ENCODE measurements at places on chromosomes 4 and X.

- no peak for DNase-seq
Observed at GRCh38 chr4:22215084-22215483, 266.5 kb upstream of the KCNIP4 start.

DNA sequence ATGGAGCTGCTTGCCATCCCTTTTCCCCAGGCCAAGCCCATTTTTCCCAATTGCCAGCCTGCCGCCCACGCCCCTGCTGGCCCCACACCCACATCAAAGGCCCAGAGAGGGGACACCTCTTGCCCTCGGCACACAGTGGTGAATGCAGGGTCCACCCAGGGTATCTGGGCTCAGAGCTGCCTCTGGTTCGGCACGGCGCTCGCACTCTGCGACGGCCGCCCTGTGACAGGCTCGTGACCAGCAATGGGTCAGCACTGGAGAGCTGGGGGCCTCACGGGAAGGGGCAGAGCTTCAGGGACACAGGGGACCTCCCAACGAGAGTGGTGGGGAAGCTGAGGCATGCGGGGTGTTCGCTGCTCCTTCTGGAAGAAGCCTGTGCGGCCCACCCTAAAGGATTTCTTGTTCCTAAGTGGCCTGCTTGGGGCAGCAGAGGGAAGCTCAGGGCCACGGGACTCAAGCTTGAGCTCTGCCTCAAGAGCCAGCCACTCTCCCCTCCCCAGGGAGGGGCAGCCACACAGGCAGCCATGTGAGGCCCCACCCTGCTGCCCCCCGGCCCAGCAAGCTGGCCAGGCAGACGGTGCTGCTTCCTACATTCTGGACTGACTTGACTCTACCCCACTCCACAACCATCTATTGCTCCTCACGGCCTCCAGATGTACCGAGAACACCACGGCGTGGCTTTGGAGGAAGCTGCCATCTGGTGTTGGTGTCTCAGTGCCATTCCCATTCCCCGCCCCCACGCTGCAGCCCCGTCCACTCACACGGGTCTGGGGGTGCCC, 73.7 kb downstream of the ABLIM2 start:
- DNase-seq, result no peak

- DNase-seq, result no peak
Observed at GRCh38 chr4:15376594-15376993, 51.2 kb upstream of the C1QTNF7 start.

DNA sequence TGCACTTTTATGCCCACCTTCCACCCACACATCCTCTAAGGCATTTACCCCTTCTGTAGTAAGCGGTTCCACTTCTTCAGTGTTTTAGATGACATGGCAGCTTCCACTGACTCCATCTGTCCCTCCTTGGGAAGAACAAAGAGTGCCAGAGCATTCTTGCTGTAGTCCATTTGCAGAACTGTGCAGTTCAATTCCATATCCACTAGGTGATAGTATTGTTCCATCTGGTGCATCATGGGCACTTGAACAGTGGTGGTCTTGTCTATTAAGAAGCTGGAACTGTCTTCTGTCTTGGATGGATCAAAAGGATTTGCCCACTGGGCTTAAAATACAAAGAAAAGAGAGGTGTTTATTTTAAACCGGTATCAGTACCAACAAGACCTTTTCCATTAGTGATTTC, 3.5 kb downstream of the SERPINA7 start:
- DNase-seq, result no peak

DNA sequence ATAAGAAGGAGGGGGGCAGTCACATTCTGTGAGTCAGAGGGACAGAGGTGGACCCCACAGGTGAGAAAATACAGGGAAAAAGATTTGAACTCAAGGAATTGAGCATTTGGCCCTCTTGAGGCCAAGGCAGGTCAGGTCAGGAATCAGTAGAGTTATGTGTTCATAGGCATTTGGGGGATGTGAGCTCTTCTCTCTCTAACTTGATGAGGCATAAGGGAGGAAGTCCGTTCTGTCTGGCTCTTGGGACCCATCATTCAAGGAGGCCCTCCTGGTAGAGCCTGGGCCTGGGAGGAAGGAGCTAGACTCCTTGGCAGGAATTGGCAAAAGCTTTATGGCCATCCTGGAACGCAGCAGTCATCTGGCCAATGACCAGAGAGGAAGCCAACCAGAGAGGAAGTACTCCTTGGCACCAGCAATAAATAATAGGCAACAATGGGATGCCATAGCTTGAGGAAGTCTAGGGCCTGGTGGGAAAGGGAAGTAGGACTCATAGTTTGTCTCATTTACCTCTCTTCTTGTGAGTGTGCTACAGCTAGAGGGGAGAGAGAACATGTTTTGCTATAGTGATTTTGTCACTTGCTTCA, 53.0 kb downstream of the MSN start:
- no peak for DNase-seq

DNA sequence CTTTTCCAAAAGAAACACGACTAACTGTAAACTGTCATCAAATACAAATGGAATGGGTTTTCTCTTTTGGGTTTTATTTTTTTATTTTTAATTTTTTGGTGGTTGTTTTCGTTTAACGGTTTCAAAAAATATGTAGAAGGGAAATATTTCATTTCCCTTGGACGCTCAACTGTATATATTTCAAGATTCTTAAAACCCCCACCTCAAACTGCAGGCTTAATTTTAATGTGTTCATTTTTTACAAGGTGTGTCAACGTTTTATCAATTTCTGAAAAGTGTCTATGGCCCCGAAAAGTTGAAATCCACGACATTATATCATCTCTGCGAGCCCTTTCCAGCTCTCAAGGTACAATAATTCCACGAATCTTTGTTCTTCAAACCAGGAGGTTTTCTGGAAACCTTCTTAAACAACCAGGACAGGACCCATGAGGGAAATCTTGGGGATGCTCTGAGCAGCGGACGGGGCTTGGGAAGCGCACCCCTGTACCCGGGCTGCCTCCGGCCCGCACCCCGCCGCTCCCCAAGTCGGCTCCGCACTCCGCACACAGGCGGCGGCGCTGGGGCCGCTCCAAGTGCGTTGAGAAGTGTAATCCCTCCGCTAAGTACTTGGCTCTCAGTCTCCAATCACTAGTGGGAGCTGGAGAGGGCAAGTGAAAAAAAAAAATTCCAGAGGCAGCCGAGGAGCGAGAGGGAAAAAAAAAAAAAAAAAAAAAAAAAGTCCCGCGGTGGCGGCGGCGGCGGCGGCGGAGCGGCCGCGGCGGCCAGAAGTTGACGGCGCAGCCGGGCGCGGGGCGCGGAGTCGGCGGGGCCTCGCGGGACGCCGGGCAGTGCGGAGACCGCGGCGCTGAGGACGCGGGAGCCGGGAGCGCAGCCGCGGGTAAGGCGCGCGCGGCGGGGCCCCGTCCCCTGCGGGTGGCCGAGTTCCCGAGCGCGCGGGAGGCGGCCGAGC, at the start of gene BMPR1B:
TSS of gene BMPR1B (plus strand) at position 764 of the 949 bp plus-strand sequence. CDS start 346,470 bp downstream, outside the sequence.
- no peak for DNase-seq

- no peak for DNase-seq
Observed at GRCh38 chr4:74529284-74530041, 84.5 kb downstream of the AREG start.

- no peak for DNase-seq
Observed at GRCh38 chr4:85491527-85491926, 16.6 kb downstream of the ARHGAP24 start.

DNA sequence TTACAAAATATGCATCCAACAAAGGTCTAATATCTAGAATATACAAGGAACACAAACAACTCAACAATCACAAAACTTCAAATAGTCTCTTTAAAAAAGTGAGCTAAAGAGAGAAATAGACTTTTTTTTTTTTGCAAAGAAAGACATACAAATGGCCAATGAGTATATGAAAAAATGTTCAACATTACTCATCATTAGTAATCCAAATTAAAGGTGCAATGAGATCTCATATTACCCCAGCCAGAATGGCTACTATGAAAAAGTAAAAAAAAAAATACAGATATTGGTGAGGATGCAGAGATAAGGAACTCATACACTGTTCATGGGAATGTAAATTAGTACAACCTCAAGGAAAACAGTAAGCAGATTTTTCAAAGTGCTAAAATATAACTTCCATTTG, 24.1 kb downstream of the AGTR2 start:
- no peak for DNase-seq

- no peak for DNase-seq
Observed at GRCh38 chr4:24093446-24093845, 203.6 kb upstream of the PPARGC1A start.

DNA sequence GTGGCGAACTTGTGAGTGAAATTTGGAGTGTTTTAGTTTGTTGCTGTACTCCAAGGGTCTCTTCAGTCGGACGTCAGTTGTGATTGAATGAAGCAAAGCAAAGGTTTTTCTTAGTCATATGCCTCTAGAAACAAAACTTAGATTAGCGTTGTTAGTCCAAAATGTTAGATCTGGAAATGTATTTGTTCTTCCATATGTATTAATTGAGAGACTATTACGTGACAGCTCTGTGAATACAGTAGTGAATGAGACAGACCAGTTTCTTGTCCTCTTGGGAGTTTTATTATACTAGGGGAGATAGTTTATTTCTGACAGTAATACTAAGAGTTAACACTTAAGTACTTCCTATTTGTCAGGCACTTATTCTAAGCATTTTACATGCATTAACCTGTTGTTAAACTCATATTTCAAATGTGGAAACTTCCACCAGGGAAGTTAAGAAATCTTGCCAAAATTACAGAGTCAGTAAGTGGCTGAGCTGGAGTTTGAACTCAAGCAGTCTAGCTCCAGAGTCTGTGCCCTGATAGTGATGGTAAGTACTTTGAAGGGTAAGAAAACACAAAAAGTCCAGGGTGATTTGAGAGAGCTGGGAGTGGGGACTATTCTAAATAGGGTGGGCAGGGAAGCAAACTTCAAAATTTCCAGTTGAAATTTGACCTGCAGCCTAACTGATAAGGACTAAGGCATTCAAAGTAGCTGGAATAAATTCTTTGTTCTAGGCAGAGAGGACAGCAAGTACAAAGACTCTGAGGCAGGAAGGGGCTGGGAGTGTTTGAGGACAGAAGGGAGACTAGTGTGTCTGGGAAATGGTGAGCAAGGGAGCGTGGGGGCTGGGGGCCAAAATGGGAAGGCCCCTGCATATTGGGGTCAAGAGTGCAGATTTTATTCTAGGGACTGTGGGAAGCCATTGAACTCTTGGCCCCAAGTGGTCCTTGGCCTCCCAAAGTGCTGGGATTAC, 17.0 kb downstream of the ADD1 start:
- DNase-seq, result no peak

DNA sequence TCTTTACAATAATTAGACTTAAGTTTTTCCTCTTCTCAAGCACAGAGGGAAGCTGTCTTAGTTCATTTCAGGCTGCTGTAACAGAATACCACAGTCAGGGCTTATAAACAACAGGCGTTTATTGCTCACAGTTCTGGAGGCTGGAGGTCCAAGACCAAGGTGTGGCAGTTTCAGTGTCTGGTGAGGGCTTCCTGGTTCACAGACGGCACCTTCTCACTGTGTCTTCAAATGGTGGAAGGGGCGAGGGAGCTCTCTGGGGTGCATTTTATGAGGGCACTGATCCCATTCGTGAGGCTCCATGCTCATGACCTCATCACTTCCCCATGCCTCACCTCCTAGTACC, 115.7 kb upstream of the MXRA5 start:
- DNase-seq, result no peak

- DNase-seq, result no peak
Observed at GRCh38 chr4:163404080-163404479, 60.4 kb downstream of the NPY5R start.

DNA sequence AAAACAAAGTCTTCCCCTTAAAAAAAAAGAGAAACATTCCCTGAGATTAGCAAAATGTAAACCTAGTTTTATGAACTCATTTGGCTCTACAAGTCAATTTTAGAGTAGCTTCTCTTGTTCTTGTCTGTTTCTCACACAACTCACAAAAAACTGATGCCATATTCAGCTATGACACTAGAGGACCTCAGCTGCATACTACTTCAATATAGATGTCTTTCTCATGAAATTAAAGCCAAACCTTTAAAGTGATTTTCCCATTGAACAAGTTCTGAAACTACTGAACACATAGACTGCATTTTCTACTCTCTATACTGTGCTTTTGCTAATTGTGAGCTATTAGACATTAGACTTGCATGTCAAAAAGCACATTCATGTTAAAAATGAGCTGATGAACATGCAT, 49.8 kb downstream of the TBCK start:
- peak; percentile 31 for DNase-seq

GRCh38 chr4:182688081-182688480, 229.1 kb downstream of the DCTD start:
- no peak for DNase-seq

GRCh38 chrX:154032160-154032559, 12.5 kb upstream of the IRAK1 start:
- no peak for DNase-seq

DNA sequence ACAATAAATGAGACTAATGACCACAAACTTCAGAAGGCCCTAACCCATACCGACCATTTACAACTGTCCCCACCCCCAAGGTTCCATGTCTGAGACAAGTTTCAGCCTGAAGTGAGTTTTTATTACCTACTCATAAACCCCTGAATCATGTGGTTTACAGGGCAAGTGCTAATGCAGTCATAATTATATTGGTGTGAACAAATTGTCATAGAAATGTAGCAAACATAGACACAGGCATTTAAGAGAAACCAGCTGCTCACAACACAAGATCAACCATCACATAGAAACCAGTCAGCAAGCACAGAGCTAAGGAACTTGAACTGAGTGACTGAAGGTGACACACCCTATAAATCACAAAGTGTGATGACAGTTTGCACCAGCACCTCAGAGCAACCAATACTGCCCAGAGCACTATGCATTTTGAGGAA, 173.8 kb upstream of the MID1 start:
- no peak for DNase-seq

- no peak for DNase-seq
Observed at GRCh38 chr4:124710015-124710741, 2.4 kb downstream of the ANKRD50 start.

DNA sequence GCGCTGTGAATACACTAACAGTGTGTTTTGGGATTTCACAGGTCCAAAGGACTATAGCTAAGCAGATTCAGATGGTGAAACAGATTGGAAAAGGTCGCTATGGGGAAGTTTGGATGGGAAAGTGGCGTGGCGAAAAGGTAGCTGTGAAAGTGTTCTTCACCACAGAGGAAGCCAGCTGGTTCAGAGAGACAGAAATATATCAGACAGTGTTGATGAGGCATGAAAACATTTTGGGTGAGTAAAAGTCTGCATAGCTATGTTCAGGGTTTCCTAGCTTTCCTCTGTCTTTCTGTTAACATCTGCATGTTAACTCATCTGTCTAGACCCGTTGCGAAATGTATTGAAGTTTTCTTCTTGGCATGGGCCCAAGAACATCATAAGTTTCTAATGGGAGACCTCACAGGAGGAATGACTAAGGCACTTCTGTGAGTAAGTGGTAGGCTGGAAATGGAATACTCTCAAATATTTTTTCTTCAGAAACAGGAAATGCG, 372.1 kb downstream of the BMPR1B start:
- DNase-seq, result peak; percentile 8

DNA sequence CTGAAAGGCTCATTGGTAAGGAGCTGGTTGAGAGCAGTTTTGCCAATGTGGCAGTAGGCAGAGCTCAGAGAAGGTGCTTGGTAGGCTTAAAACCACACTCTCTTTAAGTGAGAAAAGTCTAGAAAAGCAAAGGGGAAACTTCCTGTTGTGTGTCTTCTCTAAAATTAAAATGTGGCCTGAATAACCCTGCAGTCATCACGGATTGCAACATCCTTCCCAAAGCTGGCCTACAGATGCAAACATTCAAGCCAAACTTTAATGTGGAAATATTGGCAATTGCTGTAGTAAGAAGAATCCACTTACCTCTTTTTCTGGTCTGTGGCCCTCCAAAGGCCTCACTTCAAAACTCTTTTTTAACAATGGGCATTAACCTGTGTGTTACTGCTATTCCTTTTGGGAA, 348.5 kb downstream of the OPHN1 start:
- DNase-seq, result no peak

GRCh38 chr4:77921701-77922100, 59.1 kb downstream of the MRPL1 start:
- peak; percentile 87 for DNase-seq

All from SW 1271 (cell line).